ENCODE measurements at places on chromosomes 6 and 20.

GRCh38 chr6:110419028-110419739 lies 3.8 kb upstream of the DDO start:
- DNase-seq = no peak

- DNase-seq = no peak
Measured at GRCh38 chr6:93701526-93701925, 282.2 kb upstream of the EPHA7 start.

DNA sequence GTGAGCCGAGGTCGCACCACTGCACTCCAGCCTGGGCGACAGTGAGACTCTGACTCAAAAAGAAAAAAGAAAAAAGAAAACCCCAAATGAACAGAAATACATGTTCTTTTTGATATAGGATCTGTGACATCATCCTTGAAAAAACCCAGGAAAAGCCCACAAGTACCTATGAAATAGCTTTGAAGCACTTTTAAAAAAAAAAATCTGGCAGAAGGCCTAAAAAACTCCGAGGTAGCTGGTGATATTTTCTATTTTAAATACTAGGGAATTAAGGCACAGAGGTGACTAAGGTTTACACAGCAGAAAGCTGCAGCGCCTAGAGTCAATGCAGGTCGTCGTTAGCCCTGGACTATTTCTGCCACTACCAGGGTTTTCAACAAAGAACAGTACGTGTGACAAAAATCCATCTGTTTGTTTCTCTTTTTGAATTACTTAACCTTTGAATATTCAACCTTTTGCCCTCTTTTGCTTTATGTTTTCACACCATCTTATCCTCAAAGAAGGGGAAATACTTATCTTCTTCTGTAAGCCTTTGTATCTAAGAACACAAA lies 39.4 kb upstream of the EEF1A1 start:
- DNase-seq = peak; percentile 12

- DNase-seq = no peak
Measured at GRCh38 chr6:18161431-18161830, 6.2 kb downstream of the KDM1B start.

DNA sequence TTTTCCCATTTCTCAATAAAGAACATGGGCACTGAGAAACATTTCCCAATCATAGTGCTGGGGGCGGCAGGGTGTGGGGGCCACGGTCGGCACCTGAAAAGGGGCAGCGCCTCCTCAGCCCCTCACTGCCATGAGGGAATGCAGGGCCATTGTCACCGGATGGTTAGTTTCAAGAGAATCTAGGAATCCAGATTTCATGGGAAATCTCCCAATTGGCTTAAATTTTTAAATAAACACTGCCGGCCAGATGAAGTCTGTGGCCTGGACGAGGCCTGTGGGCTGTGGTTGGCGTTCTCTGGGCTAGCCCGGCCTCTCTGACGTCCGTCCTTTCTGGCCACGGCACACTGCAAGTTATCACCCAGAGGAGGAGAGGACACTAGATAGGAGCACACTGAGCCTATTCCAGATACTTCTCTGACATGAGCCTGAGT lies 25.6 kb downstream of the MANBAL start:
- no peak for DNase-seq

GRCh38 chr6:169513478-169514193 lies 188.2 kb downstream of the WDR27 start:
- DNase-seq = no peak

GRCh38 chr6:85406641-85407075 lies 43.2 kb upstream of the NT5E start:
- DNase-seq = no peak

DNA sequence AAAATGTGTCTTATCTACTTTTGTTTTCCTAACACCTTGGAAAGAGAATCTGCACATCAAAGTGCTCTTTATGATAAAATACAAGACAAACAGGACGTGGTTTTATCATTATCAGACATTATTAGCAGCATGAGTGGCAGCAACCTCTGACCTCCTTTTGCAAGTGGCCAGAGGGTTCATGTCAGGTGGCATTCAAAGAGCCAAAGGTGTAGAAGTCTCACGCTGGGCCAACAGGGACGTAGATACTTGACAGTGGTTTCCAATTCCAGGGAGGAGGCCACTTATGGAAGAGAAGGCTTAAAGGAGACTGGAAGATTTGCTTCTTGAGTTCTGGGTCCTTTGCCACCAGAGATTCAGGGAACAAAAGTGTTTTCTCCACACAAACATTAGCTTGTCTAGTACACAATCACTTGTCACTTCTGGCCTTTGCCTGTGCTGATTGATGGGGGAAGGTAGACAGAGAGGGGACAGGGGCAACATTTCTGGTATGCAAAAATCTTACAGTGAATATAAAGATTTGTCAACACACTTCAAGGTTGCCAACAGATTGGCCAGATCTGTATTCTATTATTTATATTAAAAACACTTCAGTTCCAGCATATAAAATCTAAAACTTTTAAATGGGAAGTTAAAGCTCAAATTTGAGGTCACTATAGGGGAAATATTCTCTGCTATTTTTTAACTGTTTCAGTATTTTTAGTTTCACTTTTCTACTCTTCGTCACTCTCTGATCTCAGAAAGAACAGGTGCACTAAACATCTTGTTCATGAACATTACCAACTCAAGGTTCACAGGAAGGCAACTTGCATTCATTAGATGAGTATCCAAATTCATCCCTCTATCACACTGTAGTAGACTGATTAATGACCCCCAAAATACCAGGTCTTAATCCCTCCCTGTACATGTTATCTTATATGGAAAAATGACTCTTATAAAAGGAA lies 52.1 kb upstream of the FBXO30 start:
- DNase-seq = no peak

- no peak for DNase-seq
Measured at GRCh38 chr6:146183831-146184230, 155.0 kb downstream of the GRM1 start.

DNA sequence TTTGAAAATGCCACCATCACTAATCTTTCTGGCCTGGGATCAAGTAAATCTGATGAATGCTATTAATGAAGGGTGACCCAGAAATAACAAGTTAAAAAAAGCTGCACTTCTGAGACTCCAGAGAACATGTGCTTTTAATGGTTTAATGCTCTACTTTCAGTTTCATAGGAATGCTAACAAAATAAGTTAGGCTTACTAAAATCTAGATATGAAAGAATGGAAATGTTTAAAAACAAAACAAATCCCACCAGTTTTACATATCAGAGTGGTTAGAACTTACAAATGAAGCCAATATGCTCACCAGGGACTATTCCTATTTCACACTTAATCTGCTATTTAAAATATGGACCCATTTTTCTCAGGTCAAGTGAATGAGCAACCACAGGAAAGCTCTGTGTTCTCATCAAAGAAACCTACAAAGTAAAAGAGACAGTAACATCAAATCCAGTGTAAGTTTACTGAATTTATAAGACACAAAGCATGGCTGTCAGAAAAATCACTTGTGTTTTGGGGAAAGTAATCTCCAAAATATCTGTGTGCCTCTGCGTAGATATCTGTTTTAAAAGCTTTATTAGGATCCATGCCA lies 40.3 kb downstream of the FYN start:
- no peak for DNase-seq

DNA sequence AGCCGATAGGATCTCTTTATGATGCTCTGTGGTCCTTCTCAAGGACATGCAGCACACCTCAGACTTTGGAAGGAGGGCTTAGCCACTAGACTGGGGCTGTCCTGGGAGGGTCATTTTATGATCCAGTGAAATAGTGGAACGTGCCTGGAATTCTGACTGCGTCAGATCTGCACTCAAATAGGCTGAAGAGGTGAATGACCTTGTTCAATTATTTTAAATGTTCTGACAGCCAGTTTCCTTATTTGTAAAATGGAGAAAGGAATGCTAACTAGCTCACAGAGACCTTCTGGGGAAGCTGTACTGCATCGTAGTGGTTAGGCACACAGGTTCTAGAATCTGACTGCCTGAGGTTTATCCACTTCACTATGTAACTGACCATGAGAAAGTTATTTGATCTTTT lies 587.5 kb downstream of the MAFB start:
- DNase-seq = no peak

DNA sequence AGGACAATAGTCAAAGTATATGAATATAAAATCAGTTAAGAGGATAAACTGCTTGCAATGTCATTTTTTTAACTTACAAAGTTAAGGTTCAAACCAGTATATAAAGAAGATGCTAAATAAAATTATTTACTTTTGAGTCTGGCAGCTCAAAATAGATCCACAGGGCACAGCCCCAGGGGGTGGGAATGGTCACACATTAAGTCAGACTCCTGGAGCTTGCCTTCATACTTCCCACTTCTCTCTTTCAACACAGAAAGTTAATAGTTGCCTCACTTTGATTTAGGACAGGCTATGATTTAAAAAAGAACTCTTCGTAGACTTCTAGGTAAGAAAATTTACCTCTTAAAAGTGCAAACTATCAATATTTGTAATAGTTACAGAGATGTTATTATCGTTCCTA lies 158.3 kb upstream of the RUNX2 start:
- DNase-seq = no peak

GRCh38 chr20:47358039-47358671 lies 1.7 kb upstream of the ZMYND8 start:
- DNase-seq = no peak

DNA sequence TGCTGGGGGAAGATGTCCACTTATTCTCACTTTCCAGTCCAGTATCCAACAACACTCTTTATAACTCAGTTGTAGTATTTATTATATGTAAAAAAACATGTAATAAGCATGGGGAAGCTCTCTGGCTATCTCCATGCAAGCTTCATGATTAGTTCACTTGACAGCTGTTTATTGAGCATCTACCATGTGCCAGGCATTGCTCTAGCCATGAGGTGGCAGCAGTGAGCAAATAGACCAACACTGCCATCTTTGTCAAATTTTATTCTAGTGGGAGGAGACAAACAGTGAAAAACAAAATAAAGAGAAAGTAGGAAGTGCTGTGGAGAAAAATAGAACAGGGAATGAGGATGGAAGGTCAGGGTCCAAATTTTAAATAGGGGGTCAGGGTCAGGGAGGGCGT lies 131.8 kb downstream of the CFAP61 start:
- DNase-seq = no peak

DNA sequence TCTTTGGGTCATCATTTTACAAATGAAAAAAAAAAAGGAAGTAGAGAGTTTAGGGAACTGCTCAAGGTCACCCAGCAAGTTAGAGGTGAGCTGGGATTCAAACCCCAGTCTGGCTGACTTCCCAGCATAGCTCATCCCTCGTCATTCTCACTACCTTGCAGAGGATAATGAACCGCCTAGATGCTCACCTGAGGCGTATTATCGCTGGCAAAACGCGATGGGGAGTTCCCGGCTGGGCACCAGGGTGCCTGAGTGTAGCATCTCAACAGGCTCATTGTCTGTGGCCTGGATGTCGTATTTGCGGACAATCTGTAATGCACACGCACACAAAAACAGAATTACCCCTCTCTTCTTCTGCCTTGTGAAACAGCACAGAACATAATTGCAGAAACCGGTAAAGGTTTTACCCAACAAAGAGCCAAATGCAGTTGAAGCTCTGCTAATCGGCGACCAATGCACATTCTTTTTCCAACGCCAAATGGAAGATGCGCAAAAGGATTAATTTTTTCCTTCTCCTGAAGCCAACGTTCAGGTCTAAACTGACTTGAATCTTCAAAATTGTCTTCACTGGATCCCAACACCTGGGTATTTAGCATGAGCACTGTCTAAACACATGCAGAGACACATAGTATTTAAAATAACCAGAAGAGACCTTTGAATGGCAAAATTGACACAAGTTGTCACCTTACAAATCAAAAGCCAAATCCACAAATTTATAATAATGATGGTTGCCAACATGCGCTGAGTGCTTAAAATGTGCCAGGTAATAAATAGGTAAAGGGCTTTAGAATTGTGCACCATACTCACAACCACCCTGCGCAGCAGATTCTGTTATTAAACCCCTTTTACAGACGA lies 16.6 kb downstream of the CYP24A1 start:
- no peak for DNase-seq

DNA sequence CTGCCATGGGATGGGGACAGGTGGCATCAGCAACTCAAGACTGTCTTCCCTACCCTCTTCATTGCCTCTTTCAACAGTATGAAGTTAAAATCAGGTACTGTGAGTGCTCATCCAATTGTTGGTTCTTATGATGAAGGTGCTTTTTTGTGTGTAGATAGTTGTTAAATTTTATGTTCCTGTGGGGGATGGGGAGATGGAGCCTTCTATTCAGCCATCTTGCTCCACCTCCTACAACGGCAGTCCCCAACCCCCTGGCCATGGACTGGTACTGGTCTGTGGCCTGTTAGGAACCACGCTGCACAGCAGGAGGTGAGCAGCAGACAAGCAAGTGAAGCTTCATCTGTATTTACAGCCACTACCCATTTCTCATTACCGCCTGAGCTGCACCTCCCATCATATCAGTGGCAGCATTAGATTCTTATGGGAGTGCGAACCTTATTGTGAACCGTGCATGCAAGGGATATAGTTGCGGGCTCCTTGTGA lies 47.8 kb upstream of the TOP1 start:
- no peak for DNase-seq

DNA sequence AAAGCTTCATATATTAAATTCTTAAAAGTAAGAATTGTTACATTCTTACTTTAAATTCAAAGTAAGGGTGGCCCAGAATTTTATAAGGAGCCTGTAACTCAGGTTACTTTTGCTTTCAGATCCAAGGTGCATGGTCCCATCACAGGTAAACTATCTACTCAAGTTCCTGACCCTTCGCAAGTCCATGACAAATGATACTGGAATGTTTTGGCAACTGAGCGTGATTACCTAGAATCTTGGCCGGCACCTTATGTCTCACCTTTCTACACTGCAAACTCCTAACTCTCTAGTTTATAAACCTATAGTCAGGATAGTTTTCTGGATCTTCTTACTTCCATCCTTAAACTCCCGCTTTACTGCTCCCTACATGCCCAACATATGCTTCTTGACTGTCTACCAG lies 67.9 kb upstream of the HMGN3 start:
- no peak for DNase-seq

Data from mesenteric fat pad (tissue), 1 donor.